ENCODE measurements at places on chromosomes 6 and 20.

DNA sequence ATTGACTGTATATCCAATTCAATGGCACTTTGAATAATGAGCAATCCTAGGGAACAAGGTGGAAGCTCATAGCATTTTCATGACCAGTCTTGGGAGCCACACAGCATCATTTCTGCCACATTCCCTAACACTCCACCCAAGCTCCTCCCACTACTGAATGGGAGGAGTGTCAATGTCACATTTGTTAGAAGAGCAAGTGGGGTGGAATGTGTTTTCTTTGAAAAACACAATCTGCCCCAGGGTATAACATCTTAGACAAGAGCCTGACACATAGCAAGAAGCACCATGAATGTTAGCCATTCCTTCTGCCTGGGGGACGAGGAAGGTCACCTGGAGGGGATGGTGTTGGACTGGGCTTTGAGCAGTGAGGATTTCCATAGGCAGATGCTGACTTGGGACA, 258.3 kb upstream of the PMEPA1 start:
- DNase-seq = no peak

GRCh38 chr6:36126553-36127458, 3.5 kb upstream of the MAPK13 start:
- no peak for DNase-seq

- no peak for DNase-seq
Observed at GRCh38 chr20:64188682-64189529, 24.7 kb downstream of the MYT1 start.

DNA sequence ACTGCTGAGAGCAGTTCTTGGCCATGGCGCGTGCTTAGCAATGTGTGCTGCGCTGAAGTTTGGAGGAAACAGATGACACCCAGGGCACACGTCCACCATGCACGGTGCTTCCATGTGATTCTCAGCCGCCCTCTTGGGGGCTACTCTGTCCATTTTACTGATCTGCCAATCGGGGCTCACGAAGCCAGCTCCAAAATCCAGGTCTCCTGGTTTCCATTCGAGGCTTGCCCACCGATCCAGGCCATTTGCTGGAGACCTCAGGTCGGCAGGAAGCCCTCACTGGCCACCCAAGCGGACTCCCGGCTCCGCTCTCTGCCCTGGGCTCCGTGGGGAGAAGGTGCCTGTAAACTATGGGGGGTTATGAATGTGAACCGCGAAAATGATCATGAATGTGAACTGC, 11.7 kb upstream of the FRMD1 start:
- DNase-seq = no peak

GRCh38 chr6:126094411-126094810, 108.1 kb downstream of the TRMT11 start:
- no peak for DNase-seq

DNA sequence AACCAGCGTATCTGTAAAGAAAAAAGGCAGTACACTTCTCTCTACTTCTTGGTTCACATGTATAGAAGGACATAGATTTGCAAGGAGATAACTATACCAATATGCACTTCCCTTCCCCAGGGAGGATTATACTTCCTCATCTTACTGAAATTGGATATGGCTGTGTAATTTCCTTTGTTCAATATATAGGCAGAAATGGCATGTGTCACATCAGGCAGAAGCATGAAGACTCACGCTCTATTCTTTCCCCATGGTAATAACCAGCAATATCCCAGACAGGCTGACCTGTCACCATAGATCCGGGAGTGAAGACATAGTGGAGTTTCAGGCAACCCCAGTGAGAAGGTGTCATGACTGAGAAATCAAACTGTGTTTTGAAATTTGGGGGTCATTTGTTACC, 518.3 kb downstream of the KIF16B start:
- no peak for DNase-seq
